ENCODE measurements at places on chromosomes 3 and 15. TPM values are rescaled to one million over a fixed set of nuclear protein-coding genes. Genes with fewer than 3 reads are reported as not detected.

DNA sequence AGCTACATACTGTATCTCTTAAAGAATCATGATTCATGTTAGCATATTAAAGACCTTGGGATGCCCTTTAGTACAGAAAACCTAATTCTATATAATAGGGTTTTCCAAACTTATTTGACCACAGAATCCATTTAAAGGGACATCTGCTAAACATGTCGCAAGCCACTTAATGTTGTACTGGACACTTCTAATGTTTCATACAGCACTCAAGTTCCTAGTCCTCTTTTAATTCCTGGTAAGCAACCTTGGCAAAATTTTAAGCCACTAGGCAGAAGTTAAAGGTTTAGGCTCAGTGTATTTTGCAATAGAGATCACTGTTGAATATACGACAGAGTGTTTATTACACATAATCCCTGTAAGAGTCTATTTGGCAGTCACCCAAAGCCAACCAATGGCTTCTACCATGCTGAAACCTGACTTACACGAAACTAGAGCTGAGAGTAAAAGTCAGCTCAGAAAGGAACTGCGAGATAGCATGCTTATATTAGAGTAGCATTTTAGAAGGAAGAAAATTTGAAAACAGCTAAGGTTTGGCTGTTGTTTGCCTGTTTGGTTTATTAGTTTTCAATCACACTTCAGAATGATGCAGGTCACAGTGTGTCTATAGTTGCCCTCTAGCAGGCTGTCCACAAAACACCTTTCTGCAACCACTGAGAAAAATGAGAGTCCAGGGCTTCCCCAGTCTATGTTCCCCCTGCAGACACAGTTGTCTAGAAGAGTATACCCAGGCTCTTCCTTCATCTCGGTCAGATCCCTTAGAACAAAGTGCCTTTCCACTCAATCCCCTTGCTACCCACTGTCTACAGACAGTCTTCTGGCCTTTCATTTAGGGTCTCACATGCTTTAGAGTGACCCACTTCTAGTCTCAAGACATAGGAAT, 104.4 kb downstream of the FMN1 start:
- H3K36me3 ChIP-seq = no peaks in the 10 kb centered on the region
- H3K4me1 ChIP-seq = peaks cover 3% of the 10 kb centered on the region
- H3K27ac ChIP-seq = no peak overlapping the region
- no peak for DNase-seq

- H3K4me3 ChIP-seq = no peak overlapping the region
- no peaks in the 10 kb centered on the region for H3K36me3 ChIP-seq
- DNase-seq = no peak
- H3K27me3 ChIP-seq = no peaks in the 10 kb centered on the region
- no peak overlapping the region for H3K27ac ChIP-seq
- H3K4me1 ChIP-seq = no peaks in the 10 kb centered on the region
These were observed 80.1 kb downstream of the SRGAP3 start for GRCh38 chr3:9169326-9169725.

DNA sequence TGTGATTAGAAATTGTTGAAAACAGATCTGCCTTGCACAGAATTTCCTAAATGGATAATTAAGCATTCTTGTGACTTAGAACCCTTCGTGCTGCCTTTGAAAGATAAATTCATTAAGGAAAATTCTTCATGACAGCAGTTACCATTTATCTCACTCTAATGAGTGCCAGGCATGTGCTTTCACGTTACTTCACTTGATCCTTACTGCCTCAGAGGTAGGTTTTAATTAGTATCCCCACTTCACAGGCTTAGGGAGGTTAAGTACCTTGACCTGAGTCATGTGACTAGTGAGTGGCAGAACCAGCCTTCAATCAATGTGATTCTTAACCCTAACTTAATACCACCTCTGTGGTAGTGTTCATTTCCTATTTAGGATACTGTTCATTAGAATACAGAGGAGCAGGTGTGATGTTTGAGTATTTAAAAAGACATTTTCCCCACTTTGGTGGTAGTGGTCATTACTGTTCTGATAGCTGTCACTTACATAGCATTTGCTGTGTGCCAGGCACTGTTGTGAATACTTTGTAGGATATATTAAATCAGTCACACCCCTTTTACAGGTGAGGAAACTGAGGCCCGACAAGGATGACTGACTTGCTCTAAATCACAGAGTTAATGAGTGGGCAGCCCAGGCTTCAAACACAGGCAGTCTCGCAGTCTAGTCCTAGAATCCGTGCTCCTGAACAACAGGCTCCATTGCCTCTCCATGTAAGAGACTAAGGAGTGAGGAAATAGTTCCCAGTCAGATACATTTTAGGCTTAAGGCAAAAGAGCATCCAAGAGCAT, 57.9 kb downstream of the RLBP1 start:
- H3K27ac ChIP-seq = no peak overlapping the region
- no peak for DNase-seq
- peaks cover 21% of the 10 kb centered on the region for H3K4me1 ChIP-seq
- H3K27me3 ChIP-seq = no peaks in the 10 kb centered on the region
- no peak overlapping the region for H3K4me3 ChIP-seq

GRCh38 chr15:85960381-85960780, 119.3 kb upstream of the AGBL1 start:
- no peaks in the 10 kb centered on the region for H3K36me3 ChIP-seq
- H3K4me3 ChIP-seq = no peak overlapping the region
- peaks cover 12% of the 10 kb centered on the region for H3K4me1 ChIP-seq
- no peak for DNase-seq
- no peak overlapping the region for H3K27ac ChIP-seq
- H3K27me3 ChIP-seq = no peaks in the 10 kb centered on the region

DNA sequence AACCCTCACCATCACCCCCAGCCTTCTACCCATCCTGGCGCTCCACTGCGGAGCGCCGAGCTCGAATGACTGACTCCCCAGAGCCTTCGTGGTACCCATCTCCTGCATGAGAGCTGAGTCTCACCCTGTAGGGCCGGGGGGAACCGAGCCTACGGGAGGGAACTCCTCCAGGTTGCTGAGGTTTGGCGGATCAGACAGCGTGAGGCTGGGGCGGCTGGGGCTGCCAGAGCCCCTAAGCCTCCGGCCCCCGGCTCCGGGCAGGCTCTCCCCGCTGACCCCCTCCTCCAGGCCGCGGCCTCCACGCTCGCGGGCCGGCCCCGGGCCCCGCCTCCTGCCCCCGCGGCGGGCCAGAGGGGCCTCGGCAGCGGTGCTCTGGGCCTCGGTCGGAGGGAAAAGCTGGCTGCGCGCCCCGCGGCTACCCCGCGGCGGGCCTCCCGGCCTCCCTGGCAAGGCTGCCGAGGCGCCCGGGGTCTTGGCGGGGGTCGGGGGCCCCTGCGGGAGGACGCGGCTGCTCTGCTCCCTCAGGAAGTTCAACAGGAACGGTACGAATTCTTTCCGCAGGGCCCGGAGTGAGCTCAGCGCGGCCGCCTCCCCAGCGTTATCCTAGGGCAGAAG, 643 bp downstream of the CDAN1 start:
- peak; percentile 18 for DNase-seq
- H3K4me1 ChIP-seq = peaks cover 18% of the 10 kb centered on the region
- H3K27me3 ChIP-seq = no peaks in the 10 kb centered on the region
- peaks cover 16% of the 10 kb centered on the region for H3K36me3 ChIP-seq
- no peak overlapping the region for H3K27ac ChIP-seq

GRCh38 chr3:100898681-100899080, 94.5 kb downstream of the ABI3BP start:
- H3K27ac ChIP-seq = no peak overlapping the region
- H3K36me3 ChIP-seq = no peaks in the 10 kb centered on the region
- H3K27me3 ChIP-seq = peaks cover 4% of the 10 kb centered on the region
- H3K4me3 ChIP-seq = no peak overlapping the region
- H3K4me1 ChIP-seq = no peaks in the 10 kb centered on the region
- DNase-seq = no peak

- H3K4me3 ChIP-seq = no peak overlapping the region
- peaks cover 34% of the 10 kb centered on the region for H3K4me1 ChIP-seq
- DNase-seq = no peak
- no peaks in the 10 kb centered on the region for H3K27me3 ChIP-seq
- no peak overlapping the region for H3K27ac ChIP-seq
- H3K36me3 ChIP-seq = no peaks in the 10 kb centered on the region
These were observed 42.8 kb downstream of the GAP43 start for GRCh38 chr3:115666081-115666480.

GRCh38 chr15:37135225-37135624, 34.9 kb upstream of the MEIS2 start:
- H3K4me3 ChIP-seq = no peak overlapping the region
- no peaks in the 10 kb centered on the region for H3K36me3 ChIP-seq
- H3K4me1 ChIP-seq = no peaks in the 10 kb centered on the region
- H3K27ac ChIP-seq = no peak overlapping the region

DNA sequence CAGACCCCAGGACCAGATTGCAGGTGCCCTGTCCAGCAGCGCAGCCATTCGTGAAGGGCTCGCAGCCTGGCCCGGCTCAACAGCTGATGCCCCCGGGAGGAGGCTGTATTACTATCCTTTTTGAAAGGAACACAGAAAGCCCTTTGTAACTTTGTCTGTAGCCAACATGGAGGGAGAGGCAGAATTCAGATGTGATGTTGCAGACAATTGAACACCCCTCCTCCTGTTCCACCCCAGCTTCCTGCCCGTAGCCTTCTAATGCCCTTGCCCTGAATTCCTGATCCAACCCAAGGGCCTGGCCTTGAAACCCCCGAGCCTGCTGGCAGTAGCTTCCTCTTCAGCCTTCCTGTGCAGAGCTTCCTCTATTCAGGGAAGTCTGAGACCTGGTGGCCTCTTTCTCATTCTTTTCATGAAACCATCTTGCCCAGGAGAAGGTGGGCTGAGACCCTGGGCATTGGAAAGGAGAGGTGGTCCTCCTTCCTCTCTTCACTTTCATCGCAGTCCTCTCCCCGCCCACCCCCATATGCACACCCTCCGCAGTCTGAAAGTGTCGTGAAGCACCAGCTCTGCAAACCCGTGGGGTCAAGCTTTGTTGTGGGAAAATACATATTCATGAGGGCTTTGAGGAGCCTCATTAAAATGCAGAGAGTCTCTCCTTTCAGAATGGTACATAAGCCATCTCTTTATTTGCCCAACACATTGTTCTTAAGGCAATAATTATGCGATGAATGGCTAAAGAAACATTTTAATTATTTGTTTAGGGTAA, 109.2 kb downstream of the APBA2 start:
- H3K27ac ChIP-seq = no peak overlapping the region
- DNase-seq = no peak
- peaks cover 5% of the 10 kb centered on the region for H3K36me3 ChIP-seq

DNA sequence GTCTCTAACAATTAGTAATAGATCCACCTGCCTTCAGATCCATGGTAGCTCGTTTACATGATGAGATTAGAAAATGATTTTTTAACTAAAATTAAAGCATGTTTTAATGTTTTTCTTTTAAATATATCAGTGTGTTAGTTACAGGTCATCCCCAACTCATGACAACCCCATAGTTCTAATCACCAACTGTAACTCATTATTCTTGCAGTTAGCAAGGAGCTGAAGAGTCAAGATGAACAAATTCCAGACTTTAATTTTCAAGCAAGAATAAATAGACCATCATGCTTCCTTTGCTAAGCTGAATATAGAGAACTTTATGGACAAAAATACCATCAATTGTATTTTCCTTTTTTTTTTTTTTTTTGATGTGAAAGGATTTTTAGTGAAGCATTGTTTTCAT, 101.1 kb downstream of the TOP2B start:
- no peaks in the 10 kb centered on the region for H3K27me3 ChIP-seq
- no peak for DNase-seq
- no peak overlapping the region for H3K4me3 ChIP-seq

GRCh38 chr15:32715276-32715675, 2.5 kb upstream of the GREM1 start:
- no peaks in the 10 kb centered on the region for H3K36me3 ChIP-seq
- H3K4me3 ChIP-seq = no peak overlapping the region
- peaks cover 57% of the 10 kb centered on the region for H3K27me3 ChIP-seq
- H3K27ac ChIP-seq = no peak overlapping the region
- peaks cover 21% of the 10 kb centered on the region for H3K4me1 ChIP-seq

GRCh38 chr3:15032650-15033049, 32.5 kb downstream of the MRPS25 start:
- no peak overlapping the region for H3K4me3 ChIP-seq
- DNase-seq = no peak
- H3K36me3 ChIP-seq = peaks cover 40% of the 10 kb centered on the region
- no peaks in the 10 kb centered on the region for H3K4me1 ChIP-seq

DNA sequence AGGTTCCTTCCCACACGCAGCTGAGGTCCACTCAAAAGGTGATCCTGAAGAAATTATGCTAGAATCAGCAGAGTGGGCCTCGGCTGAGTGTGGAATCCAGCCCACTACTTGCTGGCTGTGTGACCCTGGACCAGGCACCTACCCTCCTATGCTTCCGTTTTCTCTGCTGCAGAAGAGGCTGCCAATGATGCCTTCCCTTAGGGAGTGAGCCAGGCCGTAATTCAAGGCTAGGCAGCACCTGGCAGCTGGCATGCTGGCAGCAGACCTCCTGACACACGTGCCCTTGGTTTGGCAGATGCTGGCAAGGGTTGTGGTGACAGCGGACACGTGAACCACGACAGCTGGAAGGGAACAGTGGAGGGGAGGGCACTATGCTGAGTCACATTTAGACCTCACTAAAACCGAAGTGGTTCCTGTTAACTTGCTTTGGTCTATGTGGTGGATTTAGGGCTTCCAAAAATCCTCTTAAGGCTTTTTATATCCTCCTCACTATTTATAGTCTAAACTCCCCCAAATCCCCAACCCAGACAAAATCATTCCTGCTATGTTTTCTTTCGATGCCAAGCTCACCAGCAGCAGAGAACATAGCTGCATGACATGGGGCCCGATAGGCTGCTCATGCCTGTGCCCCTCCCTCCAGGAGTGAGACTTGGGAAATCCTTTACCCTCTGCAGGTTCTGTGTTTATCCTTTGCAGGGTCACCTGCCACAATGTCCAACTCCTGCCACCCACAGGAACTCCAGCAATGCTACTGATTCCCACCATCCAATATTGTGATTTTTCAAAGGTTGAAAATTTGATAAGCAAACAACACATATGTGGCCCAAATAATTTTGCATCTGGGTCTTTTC, 10.6 kb upstream of the PCSK6 start:
- H3K36me3 ChIP-seq = no peaks in the 10 kb centered on the region
- no peak overlapping the region for H3K27ac ChIP-seq
- no peak overlapping the region for H3K4me3 ChIP-seq
- peak; percentile 45 for DNase-seq

- no peak overlapping the region for H3K27ac ChIP-seq
- DNase-seq = no peak
- H3K4me1 ChIP-seq = peaks cover 3% of the 10 kb centered on the region
- peaks cover 18% of the 10 kb centered on the region for H3K27me3 ChIP-seq
- H3K4me3 ChIP-seq = no peak overlapping the region
These were observed 10.6 kb downstream of the TMEM158 start for GRCh38 chr3:45215466-45215865.

- H3K4me1 ChIP-seq = peaks cover 66% of the 10 kb centered on the region
- peak overlapping the region; percentile 93 for H3K27ac ChIP-seq
- H3K4me3 ChIP-seq = no peak overlapping the region
- no peak for DNase-seq
- no peaks in the 10 kb centered on the region for H3K27me3 ChIP-seq
- peaks cover 75% of the 10 kb centered on the region for H3K36me3 ChIP-seq
These were observed 69.2 kb downstream of the KLHL25 start for GRCh38 chr15:85725564-85725963.

GRCh38 chr3:135240426-135240825, 445.4 kb downstream of the EPHB1 start:
- H3K4me3 ChIP-seq = no peak overlapping the region
- H3K27ac ChIP-seq = no peak overlapping the region
- no peaks in the 10 kb centered on the region for H3K36me3 ChIP-seq
- H3K4me1 ChIP-seq = no peaks in the 10 kb centered on the region
- no peaks in the 10 kb centered on the region for H3K27me3 ChIP-seq

Gene SPTSSB
- total RNA-seq = not detected

Gene VWA5B2
- not detected for total RNA-seq

Gene SHC4
- total RNA-seq = 1.9 TPM

Gene SLCO3A1
- total RNA-seq = 10.8 TPM

Gene CFAP20DC
- 2.5 TPM for total RNA-seq

Gene RFTN1
- 106 TPM for total RNA-seq

Gene UROC1
- total RNA-seq = not detected

Gene SEMA5B
- total RNA-seq = not detected

Gene OXTR
- 0.64 TPM for total RNA-seq

Gene RHOV
- total RNA-seq = 0.29 TPM

Gene MUC13
- total RNA-seq = not detected

All from activated CD4-positive, alpha-beta memory T cell treated with anti-CD3 and anti-CD28 coated beads for 36 hours (primary cell).